ENCODE measurements at places on chromosomes 7 and 10.
A peak's percentile ranks its signal among the peaks of the same experiment; 100 is the strongest.

DNA sequence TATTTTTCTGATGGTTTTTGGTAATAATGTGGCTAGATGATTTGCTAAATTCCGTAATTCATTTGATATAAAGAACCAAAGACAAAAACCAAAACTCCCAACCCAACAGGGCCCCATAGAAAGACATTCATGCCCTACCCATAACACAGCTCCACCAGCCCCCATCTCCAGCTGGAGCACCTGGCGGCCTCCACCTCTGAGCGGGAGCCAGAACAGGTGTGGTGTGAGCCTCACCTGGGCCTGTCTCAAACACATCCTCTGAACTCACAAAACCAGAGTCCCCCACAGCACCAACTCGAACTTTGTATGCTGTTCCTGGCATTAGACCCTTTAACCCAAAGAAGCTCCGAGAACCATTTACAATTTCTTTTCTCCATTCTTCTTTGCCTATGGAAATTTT, 36.5 kb upstream of the LAMB4 start:
- no peak for DNase-seq

DNA sequence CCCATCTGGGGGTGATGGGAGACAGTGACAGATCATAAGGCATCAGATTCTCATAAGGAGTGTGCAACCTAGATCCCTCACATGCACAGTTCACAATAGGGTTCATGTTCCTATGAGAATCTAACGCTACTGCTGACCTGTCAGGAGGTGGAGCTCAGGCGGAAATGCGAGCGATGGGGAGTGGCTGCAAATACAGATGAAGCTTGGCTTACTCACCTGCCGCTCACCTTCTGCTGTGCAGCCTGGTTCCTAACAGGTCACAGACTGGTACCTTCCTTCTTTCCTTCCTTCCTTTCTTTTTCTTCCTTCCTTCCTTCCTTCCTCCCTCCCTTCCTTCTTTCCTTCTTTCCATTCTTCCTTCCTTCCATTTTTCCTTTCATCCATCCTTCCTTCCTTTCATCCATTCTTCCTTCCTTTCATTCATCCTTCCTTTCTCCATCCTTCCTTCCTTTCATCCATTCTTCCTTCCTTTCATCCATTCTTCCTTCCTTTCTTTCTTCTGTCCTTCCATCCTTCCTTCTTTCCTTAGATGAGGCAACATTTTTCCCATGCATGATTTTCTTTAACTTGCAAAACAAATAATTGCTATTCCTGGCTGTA, 370.0 kb upstream of the AUTS2 start:
- DNase-seq, result no peak

DNA sequence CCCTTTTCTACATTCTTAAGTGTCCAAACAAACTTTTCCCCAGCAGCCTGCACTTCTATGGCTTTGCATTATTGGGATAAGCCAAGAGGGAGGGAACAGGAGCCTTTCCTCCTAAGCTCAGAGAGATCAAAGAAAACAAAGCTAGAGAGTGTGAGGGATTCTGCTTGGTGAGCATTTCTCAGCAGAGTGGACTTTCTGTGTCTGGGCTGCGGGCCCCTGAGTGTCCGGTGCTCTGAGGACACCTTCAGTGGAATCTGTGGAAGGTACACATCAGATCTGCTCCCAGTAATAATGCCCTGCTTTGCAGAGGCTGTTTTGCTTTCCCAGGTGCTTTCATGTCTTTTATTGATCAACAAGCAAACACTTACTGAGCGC, 50.2 kb downstream of the KCNMA1 start:
- no peak for DNase-seq

DNA sequence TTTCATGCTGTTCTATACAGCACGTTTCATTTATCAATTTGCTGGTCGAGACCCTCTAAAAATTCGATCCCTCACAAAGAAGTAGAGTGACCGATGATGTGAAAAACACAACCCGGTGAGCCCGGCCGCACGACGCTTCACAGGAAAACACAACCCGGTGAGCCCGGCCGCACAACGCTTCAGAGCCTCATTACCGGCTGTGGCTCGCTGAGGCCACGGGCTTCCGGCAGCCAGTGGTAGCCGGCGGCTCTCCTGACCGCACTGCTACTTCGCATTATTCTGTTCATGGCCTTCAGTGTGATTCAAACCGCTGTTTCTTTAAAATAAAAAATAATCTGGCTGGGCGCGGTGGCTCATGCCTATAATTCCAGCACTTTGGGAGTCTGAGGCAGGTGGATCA, 42.3 kb upstream of the RBM33 start:
- DNase-seq, result no peak

DNA sequence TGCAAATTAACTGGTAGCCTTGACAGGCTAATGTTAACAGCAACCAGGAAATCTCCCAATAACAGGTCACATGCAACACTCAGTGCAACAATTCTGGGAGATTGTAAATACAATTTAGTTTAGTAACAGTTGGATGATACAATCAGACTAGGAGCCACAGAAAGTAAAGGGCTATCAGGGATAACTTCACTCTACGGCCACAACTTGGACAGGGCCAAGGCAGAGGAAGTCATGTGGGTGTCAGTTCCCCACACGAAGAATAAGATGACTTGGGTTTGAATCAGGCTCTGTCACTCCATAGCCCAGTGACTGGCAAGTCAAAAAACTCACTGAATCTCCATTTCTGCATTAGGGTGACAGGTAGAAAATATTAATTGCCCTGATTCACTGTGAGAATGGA, 217.3 kb upstream of the CCDC6 start:
- no peak for DNase-seq

- DNase-seq, result no peak
Observed at GRCh38 chr7:139902436-139903102, 73.5 kb downstream of the TBXAS1 start.

DNA sequence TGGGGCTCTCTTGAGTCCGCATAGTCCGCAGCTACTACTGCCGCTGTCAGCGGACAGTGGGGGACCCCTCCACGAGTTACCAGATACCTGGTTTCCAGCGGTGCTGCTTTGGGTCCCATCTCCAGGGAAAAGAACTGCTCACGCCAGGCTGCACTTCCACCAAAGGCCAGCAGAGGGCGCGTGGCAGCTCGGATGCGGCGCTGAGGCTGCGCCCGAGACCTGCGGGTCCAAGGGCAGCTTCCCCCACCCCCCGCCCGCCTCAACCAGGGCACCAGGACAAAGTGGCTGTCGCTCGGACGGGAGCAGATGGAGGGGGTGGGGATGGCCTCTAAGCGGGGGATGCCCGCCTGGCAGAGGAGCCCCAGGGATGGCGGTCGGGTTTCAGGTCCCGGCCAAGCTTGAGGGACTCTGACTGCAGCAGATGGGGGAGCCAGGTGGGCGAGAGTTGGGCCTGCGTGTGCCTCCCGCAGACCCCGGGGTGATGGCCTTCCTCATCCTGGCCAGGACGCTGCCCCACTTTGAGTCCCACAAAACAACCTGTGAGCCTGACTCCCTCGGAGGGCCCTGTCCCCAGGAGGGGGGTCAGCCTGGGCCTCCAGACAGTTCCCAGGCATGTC, 23.8 kb upstream of the ZNF735 start:
- no peak for DNase-seq

- peak; percentile 23 for DNase-seq
Observed at GRCh38 chr7:100642534-100642907, 1.2 kb upstream of the TFR2 start.

- no peak for DNase-seq
Observed at GRCh38 chr10:100157156-100157555, 28.7 kb downstream of the ERLIN1 start.

Measured in Jurkat, Clone E6-1 (cell line).